ENCODE measurements at places on chromosomes 3 and 15.

- H3K27me3 ChIP-seq, result no peaks in the 10 kb centered on the region
- H3K27ac ChIP-seq, result no peak overlapping the region
- peak; percentile 64 for DNase-seq
- no peak overlapping the region for H3K4me3 ChIP-seq
- H3K4me1 ChIP-seq, result no peaks in the 10 kb centered on the region
Measured at GRCh38 chr15:91055548-91056331, 33.3 kb upstream of the VPS33B start.

- peaks cover 25% of the 10 kb centered on the region for H3K4me1 ChIP-seq
- no peak for DNase-seq
- H3K27me3 ChIP-seq, result no peaks in the 10 kb centered on the region
- H3K27ac ChIP-seq, result no peak overlapping the region
Measured at GRCh38 chr15:101288905-101289513, 6.0 kb downstream of the SNRPA1 start.

GRCh38 chr3:67047051-67047450 is 48.9 kb downstream of the KBTBD8 start:
- H3K27ac ChIP-seq, result no peak overlapping the region
- no peak for DNase-seq
- H3K4me1 ChIP-seq, result no peaks in the 10 kb centered on the region
- H3K36me3 ChIP-seq, result no peaks in the 10 kb centered on the region
- no peak overlapping the region for H3K4me3 ChIP-seq

- H3K4me1 ChIP-seq, result no peaks in the 10 kb centered on the region
- H3K4me3 ChIP-seq, result no peak overlapping the region
- no peak for DNase-seq
- no peaks in the 10 kb centered on the region for H3K27me3 ChIP-seq
- no peak overlapping the region for H3K27ac ChIP-seq
Measured at GRCh38 chr15:93121973-93122910, 33.2 kb upstream of the RGMA start.

DNA sequence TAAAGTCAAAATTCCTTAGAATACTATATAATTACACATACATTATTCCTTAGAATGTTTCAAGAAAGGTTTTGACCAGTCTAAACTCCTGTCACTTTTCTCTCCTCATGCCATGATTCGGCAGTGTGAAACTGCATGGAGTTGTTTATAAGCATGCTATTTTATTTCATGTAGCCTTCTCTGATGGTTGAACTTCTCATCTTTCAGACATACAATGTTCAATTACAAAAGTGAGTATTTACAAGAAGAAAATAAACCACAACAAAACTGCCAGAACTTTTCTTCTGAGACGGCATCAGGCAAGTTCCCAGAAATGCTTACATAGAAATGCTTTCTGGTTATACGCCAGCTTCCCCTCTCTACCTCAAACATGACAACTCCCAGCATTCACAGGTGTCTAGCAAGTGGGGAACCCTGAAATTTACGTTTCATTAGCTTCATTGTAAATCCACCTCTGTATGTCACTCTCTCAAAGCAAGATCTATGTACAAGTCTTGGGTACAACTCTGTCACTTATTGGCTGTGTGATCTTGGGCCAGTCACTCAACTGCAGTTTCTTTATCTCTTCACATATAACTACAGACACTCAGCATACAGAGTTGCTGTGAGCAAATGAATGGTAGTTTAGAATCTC is 42.7 kb downstream of the HDGFL3 start:
- no peak overlapping the region for H3K4me3 ChIP-seq
- no peak for DNase-seq
- H3K27ac ChIP-seq, result no peak overlapping the region
- no peaks in the 10 kb centered on the region for H3K4me1 ChIP-seq
- H3K27me3 ChIP-seq, result no peaks in the 10 kb centered on the region

GRCh38 chr15:40247406-40247971 is 8.6 kb downstream of the PAK6 start:
- no peak for DNase-seq
- H3K4me1 ChIP-seq, result peaks cover 45% of the 10 kb centered on the region
- no peaks in the 10 kb centered on the region for H3K27me3 ChIP-seq

DNA sequence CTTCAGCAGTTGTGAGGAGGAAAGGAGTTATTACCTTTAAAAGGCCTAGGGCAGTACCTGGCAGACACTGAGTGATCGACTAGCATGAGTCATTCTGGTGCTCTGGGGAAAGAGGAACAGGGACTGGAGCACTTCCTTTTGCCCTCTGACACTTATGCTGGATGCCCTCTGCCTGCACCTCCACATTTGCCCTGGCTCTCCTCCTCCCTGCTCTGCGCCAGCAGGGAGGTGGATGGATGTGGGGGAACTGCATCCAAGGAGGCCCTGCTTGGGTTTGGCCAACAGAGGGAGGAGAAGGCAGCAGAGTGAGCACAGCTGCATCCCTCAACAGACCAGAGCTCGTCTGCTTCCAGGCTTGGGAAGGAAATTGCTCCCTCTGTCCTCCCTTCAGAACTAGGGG is 75.0 kb downstream of the SEMA5B start:
- no peak overlapping the region for H3K4me3 ChIP-seq
- H3K4me1 ChIP-seq, result peaks cover 6% of the 10 kb centered on the region
- DNase-seq, result no peak
- H3K36me3 ChIP-seq, result no peaks in the 10 kb centered on the region

- DNase-seq, result no peak
- H3K36me3 ChIP-seq, result no peaks in the 10 kb centered on the region
- H3K4me1 ChIP-seq, result no peaks in the 10 kb centered on the region
- H3K27me3 ChIP-seq, result no peaks in the 10 kb centered on the region
- H3K4me3 ChIP-seq, result no peak overlapping the region
- H3K27ac ChIP-seq, result no peak overlapping the region
Measured at GRCh38 chr3:62416144-62416543, 42.8 kb upstream of the FEZF2 start.

GRCh38 chr3:101779047-101779821 is at the start of gene NXPE3:
TSS of gene NXPE3 (plus strand) at chr3:101779211. CDS start at chr3:101785597, 6,386 bp downstream.
- no peaks in the 10 kb centered on the region for H3K27me3 ChIP-seq
- peak within 1 kb of the TSS; percentile 72 for H3K4me3 ChIP-seq
- peak; percentile 89 for DNase-seq
- no peaks in the 10 kb centered on the region for H3K36me3 ChIP-seq
- H3K27ac ChIP-seq, result peak within 1 kb of the TSS; percentile 80

DNA sequence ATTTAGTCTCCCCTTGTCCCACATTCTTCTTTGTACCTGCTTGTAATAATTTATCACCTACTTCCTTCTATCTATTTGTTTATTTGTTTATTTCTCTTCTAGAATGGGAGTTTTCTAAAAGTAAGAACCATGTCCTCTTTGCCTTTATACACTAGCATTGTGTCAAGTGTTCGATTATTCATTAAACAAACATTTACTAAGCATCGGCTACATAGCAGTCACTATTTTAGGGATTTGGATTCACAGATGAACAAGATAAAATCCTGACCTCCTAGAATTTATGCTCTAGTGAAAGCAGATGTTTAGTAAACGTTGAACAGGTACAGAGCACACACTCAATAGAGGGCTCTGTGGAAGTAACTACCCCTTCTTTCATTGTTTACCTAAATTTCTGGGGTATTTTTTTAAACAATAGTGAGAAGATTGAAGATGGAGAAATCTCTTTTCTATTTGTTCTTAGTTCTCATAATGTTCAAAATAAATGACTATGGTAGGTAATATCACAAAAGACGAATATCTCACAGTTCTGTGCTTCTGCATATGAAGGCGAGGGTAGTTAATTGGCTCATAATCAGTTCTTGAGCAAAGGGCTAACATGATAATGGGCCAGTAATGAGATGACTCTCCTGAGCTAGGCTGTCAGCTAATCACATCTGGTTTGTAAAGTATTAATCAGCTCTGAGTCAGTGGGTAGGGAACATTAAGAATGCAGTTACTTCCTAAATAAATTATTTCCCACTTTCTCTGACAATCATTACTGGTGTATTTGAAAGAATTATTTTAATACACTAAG is 111.9 kb downstream of the SLC9A9 start:
- DNase-seq, result no peak
- H3K27me3 ChIP-seq, result no peaks in the 10 kb centered on the region
- H3K27ac ChIP-seq, result no peak overlapping the region
- H3K4me3 ChIP-seq, result no peak overlapping the region
- H3K36me3 ChIP-seq, result no peaks in the 10 kb centered on the region

DNA sequence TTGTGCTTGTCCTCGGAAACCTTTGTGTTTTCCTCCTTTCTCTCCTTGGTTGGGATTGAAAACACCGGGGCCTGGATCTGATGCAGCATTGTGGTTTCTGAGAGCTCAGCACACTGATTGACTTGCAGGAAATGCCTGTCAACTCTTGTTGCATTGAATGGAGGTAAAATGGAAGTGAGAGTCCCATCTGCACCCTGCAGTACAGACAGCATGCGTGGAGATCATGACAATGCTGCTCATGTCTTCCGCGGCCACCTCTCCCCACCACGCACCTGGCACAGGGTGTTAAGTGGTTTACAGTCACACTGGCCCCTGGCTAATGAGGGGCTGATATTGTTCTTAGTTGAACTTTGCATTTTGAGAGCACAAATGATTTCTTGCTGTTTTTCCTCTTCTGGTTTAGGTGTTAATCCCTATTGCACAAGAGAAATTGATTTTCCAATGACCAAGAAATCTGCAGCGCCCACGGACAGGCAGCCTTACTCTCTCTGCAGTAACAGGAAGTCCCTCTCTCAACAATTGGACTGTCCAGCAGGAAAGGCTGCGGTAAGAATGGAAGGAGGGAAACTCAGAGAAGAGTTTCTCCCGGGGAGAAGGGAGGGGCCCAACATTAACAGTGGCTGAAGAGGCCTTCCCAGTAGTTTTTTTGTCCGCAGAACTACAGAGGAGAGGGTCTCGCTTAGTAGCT is 58.5 kb downstream of the STARD5 start:
- no peak overlapping the region for H3K27ac ChIP-seq
- no peaks in the 10 kb centered on the region for H3K36me3 ChIP-seq
- H3K27me3 ChIP-seq, result no peaks in the 10 kb centered on the region
- no peak overlapping the region for H3K4me3 ChIP-seq
- no peak for DNase-seq
- H3K4me1 ChIP-seq, result peaks cover 15% of the 10 kb centered on the region

DNA sequence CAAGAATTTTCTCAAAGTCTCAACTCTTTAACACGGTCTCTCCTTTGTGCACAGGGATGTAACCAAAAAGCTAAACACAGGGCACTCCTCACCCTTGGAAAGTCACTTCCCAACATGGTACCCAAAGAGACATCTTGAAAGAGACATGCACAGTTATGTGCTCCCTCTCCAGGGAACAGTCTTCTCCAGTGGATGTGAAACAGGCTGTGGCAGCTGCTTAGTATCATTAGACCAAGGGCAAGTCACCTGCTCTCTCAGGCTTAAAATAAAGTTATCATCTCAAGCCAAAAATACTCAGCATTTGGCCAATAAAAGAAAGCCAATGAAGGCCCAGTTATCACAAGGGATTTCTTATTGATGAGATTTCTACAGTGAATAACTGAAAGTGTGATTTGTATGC is 128.3 kb downstream of the WDR76 start:
- H3K36me3 ChIP-seq, result no peaks in the 10 kb centered on the region
- H3K27me3 ChIP-seq, result no peaks in the 10 kb centered on the region
- no peak overlapping the region for H3K27ac ChIP-seq
- H3K4me1 ChIP-seq, result no peaks in the 10 kb centered on the region
- no peak overlapping the region for H3K4me3 ChIP-seq

GRCh38 chr3:140022066-140022770 is 87.2 kb downstream of the CLSTN2 start:
- H3K27ac ChIP-seq, result no peak overlapping the region
- no peaks in the 10 kb centered on the region for H3K36me3 ChIP-seq
- H3K27me3 ChIP-seq, result no peaks in the 10 kb centered on the region
- no peaks in the 10 kb centered on the region for H3K4me1 ChIP-seq
- DNase-seq, result no peak

DNA sequence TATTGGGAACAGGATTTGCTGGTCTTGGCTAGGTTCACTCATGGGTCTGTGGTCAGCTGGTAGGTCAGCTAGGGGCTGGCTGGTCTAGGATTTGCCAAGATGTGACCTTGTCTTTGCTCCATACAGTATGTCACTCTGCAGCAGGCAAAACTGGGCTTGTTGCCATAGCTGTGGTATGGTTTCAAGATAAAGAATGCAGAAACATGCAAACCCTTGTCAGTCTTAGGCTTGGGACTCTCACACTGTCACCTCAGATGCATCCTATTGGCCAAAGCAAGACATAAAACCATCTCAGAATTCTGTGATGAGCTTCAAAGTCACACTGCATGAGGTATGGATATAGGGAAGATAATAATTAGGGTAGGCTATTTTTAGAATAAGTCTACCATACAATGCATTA is 66.6 kb upstream of the TBC1D5 start:
- no peaks in the 10 kb centered on the region for H3K36me3 ChIP-seq
- H3K27ac ChIP-seq, result no peak overlapping the region
- H3K4me3 ChIP-seq, result no peak overlapping the region
- no peak for DNase-seq

DNA sequence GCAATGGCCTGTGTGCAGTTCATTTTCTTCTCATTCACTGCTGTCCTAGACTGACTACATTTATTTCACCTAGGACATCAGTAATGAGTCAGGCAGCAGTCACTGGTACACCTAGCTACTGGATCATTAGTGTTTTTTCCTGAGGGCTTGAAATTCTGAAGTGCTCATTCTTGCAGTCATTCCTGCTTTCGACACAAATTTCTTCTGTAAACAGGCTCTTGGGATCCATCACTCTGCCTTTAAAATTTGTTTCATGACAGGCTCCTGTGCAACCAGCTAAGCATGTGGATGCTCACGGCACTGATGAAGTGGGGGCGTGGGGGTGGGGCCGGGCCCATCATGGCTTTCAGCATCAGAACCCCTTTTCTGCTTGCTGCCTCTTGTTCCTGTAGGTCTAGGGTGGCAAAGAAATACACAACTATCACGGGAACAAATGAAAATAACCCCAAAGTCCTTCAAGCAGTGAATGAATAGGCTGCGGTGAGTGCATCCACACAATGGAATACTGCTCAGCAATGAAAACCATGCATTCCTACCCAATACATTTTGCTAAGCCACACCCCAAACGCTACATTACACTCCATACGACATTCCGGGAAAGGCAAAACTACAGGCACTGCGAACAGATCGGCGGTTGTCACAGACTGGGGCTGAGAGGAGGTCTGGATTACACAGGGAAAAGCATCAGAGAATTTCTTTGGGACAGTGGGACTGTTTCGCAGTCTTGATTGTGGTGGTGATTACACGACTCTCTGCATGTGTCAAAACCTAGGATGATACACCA is 9.3 kb upstream of the MELTF start:
- H3K27ac ChIP-seq, result no peak overlapping the region
- no peaks in the 10 kb centered on the region for H3K36me3 ChIP-seq
- no peak overlapping the region for H3K4me3 ChIP-seq
- no peaks in the 10 kb centered on the region for H3K4me1 ChIP-seq
- DNase-seq, result no peak

- DNase-seq, result no peak
- no peaks in the 10 kb centered on the region for H3K36me3 ChIP-seq
- H3K27ac ChIP-seq, result no peak overlapping the region
- H3K4me3 ChIP-seq, result no peak overlapping the region
- H3K27me3 ChIP-seq, result no peaks in the 10 kb centered on the region
Measured at GRCh38 chr15:82625136-82625535, 22.0 kb downstream of the CPEB1 start.

- H3K27ac ChIP-seq, result no peak overlapping the region
- H3K4me3 ChIP-seq, result no peak overlapping the region
- H3K27me3 ChIP-seq, result no peaks in the 10 kb centered on the region
Measured at GRCh38 chr3:51382947-51383578, 2.0 kb upstream of the MANF start.

- no peaks in the 10 kb centered on the region for H3K36me3 ChIP-seq
- H3K27ac ChIP-seq, result no peak overlapping the region
- no peaks in the 10 kb centered on the region for H3K27me3 ChIP-seq
- peaks cover 28% of the 10 kb centered on the region for H3K4me1 ChIP-seq
- DNase-seq, result no peak
- no peak overlapping the region for H3K4me3 ChIP-seq
Measured at GRCh38 chr15:71281256-71281655, 166.0 kb downstream of the THSD4 start.

- H3K36me3 ChIP-seq, result no peaks in the 10 kb centered on the region
- H3K4me3 ChIP-seq, result no peak overlapping the region
- H3K27ac ChIP-seq, result peak overlapping the region; percentile 6
- no peak for DNase-seq
Measured at GRCh38 chr3:188832961-188833721, 338.6 kb upstream of the TPRG1 start.

Measured in vagina (tissue), 2 donors.